ENCODE measurements at places on chromosomes 13 and 19. TPM values are rescaled to one million over a fixed set of nuclear protein-coding genes. Genes with fewer than 3 reads are reported as not detected.

The CEACAM20 gene
- total RNA-seq: not detected

The NCAN gene
- not detected for total RNA-seq

The KLK12 gene
- not detected for total RNA-seq

The SHANK1 gene
- total RNA-seq: 4.2 TPM

The PROSER3 gene
- total RNA-seq: 10.8 TPM

DNA sequence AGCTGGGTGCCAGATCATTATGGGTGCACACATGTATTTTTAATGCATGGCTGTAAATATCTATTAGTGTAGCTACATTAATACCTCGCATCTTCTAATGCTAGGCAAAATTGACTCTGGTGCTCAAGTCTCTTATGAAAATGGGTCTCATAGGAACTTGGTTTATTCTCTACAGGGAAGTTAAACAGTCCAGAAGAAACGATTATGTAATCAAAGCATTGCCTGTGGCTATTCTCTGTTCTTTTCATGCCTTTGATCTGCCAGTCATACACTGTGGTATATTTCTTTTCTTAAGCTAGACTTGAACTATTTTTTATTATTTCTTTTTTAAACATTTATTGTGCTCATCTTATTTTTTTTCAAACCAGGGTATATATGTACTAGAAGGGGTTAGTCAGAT is 1015.0 kb downstream of the SLITRK1 start:
- no peak for DNase-seq

GRCh38 chr19:13850910-13851733 is 25.8 kb upstream of the NANOS3 start:
- peak; percentile 94 for DNase-seq

DNA sequence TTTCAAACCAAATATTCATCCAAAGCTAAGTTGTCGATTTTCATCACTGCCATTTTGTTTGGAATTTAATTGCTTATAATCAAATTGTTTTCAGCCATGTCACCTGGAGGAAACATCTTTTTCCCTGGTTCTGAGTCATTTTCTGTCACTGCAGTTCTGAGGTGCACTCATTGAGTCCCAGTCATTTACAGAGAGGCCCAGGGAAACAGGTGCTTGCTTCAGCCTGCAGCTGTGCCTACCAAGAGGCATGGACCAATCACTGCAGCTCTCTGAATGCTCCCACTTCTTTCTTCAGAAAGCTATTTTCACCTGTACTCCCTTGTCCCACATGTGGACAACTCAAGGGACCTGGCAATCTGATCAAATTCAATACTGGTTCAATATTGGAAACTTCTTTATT is 308.1 kb downstream of the COG6 start:
- DNase-seq: no peak

DNA sequence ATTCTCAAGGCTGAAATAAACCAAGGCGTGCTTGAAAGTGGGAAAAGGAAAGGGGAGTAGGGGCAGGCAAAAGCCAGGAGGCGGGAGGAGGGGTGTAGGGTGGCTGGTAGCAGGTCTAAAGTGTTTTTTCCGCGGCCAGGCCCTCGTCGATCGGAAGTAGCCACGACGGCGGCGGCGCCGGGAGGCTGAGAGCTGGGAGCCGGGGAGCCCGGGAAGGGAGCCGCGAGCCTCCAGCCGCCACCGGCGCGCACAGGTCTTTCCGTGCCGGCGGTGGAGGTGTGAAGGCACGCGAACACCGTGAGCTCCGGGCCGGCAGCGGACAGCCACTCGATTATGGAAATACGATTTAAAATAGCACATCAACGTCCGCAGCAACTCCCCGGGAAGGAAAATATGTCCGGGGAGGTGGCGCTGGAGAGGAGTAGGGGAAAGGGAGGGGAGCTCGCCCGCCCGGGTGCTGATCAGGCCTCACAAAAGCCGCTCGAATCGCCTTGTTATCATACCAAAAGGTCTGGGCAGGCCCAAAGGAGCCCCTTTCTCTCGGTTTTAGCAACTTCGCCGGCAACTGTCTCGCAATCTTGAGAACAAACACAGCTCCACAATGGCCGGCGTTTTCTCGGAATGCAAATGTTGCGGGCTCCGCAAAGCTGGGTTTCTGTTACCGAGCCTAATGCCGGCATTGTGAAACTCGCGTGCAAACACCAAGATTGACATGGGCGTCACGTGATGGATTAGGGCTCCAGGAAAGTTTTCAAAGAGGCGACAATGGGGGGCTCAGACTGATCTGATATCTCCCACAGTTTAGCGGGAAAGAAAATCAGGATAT is 2.9 kb upstream of the PCDH8 start:
- DNase-seq: peak; percentile 15

DNA sequence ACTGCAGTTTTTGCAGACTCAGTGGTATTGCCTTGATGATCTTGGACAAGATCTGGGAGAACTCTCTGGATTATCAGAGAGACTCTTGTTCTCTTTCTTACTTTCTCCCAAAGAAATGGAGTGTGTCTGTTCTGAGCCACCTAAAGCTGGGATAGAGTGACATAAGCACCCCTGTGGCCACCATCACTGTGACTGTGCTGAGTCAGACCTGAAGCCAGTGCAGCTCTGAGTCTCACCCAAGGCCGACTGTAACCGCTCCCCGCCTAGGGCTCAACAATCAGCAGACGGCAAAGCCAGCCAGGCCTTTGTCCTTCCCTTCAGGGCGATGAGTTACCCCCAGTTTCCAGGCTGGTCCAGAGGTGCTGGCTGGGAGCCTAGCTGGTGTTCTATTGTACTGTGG is 795.6 kb downstream of the UQCRFS1 start:
- no peak for DNase-seq

DNA sequence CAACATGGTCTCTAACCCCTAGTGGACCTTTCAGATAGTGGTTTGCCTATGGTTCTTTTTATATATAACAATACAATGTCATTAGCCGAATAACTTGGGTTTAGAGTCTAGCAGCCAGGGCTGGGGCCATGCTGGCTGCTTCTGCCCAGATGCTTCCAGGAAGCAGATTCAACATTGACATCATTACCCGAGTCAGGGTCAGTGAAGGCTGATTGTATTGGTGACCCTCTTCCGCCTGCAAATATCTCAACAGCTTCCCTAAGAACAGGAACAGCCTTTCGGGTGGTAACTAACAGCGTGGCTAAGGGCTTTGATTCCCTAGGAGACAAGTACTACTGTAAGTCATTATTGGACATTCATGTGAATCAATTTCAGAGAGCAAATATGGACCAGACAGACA is 476.4 kb downstream of the UQCRFS1 start:
- DNase-seq: no peak

GRCh38 chr19:50794074-50794875 is 4.1 kb downstream of the ACP4 start:
- no peak for DNase-seq

DNA sequence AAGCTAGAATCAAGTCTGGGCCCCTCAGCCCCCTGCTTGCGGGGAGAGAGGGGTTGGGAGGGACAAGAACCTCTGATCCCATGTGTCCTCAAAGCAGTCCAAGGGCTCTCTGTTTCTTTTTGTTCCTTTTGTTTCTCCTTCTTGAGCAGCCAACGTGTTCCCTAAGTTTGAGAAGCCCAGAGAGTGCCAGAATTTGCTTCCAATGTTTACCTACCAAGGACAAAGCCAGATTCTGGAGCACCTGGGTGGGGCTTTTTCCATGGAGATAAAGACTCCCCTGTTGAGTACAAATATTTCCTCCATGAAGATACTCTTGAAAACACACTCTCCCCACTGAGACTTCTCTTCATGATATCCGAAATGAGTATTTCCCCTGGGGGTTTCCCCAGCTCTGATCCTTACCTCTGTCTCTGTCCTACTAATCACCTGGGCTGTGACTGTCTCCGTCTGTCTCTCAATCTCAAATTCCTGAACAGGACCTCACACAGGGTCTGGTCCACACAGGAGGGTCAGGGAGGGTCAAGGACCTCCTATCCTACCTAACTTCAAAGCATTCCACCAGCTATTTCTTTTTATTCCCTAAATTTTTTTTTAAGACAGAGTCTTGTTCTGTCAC is 27.4 kb downstream of the CD177 start:
- DNase-seq: no peak

GRCh38 chr19:6362027-6362350 is 658 bp downstream of the CLPP start:
- DNase-seq: no peak

- peak; percentile 52 for DNase-seq
Measured at GRCh38 chr13:51158880-51159518, 47.9 kb upstream of the C13orf42 start.

DNA sequence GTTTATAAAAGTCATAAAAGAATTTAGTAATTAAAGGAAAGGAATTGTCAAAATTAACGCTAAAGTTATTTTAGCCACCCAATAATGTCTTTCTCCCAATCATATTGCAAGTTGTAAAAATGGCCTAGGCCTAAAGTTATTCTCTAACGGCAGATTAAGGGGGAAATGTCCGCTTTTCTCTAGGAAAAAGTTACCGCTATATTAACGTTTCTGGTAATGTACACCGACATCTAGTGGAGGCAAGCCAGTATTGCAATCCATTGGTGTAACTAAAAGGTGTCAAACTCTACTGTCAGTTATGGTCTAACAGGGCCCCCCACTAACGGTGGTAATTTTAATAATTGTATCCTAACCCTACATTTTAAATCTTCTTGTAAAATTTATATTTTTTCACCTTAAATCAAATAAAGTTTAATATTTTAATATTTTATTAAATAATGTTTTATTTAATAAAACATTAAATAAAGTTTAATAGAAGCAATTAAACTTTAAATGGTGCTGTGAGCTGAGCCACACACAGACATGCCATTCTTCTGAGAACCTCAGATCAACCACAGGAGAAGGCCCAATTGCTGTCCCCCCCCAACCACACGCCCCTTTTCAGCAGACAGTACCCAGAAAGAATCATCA is 35.9 kb upstream of the ZSCAN5A start:
- DNase-seq: peak; percentile 62

Measured in fibroblast of the aortic adventitia (primary cell).